ENCODE measurements at places on chromosomes 6 and 20.

DNA sequence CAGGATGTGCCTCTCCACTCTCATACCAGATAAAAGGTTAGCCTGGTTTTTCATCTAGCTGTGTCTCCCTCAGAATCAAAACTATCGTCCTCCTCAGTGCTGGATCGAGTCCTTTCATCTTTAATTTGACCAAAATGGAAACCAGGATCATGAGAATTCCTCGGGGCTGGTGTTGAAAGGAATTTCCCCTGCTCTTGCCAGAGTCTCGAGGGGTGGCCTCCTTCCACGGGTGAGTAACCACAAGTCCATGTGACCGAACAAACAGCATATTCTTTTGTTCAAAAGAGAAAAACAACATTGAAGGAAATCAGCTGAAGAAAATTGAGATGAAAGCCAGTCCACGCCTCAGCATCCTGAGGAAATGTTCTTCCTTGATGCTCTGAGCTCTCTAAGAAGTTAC lies 165.9 kb upstream of the CDYL start:
- no peak for DNase-seq

- DNase-seq: no peak
Observed at GRCh38 chr20:47610247-47610944, 108.7 kb downstream of the NCOA3 start.

- DNase-seq: no peak
Observed at GRCh38 chr6:79240509-79240908, 6.0 kb upstream of the HMGN3 start.

DNA sequence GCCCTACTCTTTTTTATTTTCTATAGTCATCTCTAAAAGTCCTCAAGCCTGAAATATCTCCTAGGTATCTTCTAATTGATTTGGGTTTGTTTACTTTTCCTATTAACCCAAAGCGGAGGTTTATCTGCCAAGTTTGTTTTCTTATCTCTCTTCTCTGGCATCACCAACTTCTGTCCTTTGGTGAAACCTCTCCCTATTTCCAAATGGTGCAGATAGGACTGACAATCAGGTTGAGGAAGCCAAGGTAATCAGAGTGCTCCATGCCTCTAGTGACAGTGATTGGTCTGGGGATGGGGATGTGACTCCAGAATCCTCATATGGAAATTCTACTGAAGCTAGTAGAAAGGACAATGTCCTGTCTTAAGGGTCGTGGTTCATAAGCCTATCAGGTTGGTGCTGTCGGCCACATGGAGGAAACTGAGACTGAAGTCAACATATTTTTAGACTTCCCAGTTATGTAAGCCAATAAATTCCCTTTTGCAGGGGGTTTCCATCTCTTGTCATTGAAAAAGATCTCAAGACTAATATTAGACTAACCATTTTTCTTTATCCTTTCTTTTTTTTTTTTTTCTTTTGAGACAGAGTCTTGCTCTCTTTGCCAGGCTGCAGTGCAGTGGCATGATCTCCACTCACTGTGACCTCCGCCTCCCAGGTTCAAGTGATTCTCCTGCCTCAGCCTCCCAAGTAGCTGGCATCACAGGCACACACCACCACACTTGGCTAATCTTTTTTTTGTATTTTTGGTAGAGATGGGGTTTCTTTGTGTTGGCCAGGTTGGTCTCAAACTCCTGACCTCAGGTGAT lies 28.0 kb downstream of the KIF6 start:
- no peak for DNase-seq

DNA sequence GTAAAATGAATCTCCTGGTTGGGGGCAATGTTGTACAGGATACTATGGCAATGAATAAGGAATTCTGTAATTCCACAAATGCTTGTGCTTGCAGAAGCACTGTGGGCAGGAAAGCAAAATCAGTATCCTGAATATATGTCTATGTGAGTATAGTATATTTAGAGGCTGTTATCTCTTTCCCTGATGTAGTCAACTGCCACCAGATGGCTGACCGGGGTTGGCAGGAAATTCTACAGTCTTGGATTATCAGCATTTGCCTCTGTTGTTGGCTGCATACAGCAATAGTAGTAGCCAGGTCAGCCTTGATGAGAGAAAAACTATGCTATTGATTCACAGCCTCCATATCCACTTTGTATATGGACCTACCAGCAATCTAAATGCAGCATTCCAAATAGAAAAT lies 425.1 kb upstream of the JAG1 start:
- no peak for DNase-seq
